ENCODE measurements at places on chromosomes 12 and 14. TPM values are rescaled to one million over a fixed set of nuclear protein-coding genes. Genes with fewer than 3 reads are reported as not detected.

The FOXN4 gene
- 0.12 TPM for total RNA-seq

The SETD1B gene
- 14.5 TPM for total RNA-seq

The SUOX gene
- total RNA-seq: 11.5 TPM

The ASCL1 gene
- total RNA-seq: not detected

The BMP4 gene
- 3.1 TPM for total RNA-seq

The CCDC92 gene
- 27.8 TPM for total RNA-seq

The COCH gene
- 20.4 TPM for total RNA-seq

The MUCL1 gene
- not detected for total RNA-seq

The NFATC4 gene
- total RNA-seq: 0.07 TPM

The GOLT1B gene
- 87.8 TPM for total RNA-seq

The CD27 gene
- total RNA-seq: not detected

The SLC5A8 gene
- total RNA-seq: not detected

The C14orf132 gene
- 4.3 TPM for total RNA-seq

The TAS2R19 gene
- not detected for total RNA-seq

The RNASE7 gene
- not detected for total RNA-seq

The OASL gene
- total RNA-seq: 4.8 TPM

The MIPOL1 gene
- total RNA-seq: 1.4 TPM

The ACOT4 gene
- total RNA-seq: 2.1 TPM

The KRT79 gene
- total RNA-seq: not detected

The ORAI1 gene
- 46.5 TPM for total RNA-seq

The GALNT16 gene
- 3.6 TPM for total RNA-seq

The SLC6A15 gene
- total RNA-seq: 2.4 TPM

The IL31 gene
- not detected for total RNA-seq

The FAM181A gene
- not detected for total RNA-seq

The AQP2 gene
- total RNA-seq: not detected

Measured in A549 treated with CpdA at 1 μM for 4 hours (cell line).